SW480 (cell line): ENCODE measurements at places on chromosomes 16 and 17.
A peak's percentile ranks its signal among the peaks of the same experiment; 100 is the strongest.

DNA sequence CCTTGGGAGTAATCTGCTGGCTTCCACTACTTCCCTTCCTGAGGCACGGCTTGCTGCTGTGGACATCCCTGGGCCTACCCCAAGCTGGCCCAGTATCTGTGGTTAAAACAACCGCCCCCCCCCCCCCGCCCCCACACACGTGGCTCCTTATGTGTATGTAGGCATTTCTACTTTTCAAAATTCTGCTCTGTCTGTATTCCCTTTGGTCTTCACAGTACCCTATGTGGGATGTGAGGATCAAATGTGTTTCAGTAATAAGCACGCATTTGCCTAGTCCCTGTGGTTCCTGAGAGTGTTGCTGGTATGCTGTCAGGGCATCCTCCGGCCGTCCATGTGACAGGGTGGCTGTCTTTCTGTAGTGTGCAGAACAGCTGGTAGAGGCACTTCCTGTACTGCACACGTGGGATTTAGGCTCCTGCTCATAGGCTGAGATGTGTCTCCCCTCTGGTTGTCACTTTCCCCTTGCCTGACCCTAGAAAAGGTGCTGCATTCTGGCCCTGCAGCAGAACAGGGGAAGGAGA, 2.2 kb downstream of the NT5M start:
- peak; percentile 37 for DNase-seq

GRCh38 chr16:55711959-55712876, 56.4 kb downstream of the SLC6A2 start:
- DNase-seq: peak; percentile 70

DNA sequence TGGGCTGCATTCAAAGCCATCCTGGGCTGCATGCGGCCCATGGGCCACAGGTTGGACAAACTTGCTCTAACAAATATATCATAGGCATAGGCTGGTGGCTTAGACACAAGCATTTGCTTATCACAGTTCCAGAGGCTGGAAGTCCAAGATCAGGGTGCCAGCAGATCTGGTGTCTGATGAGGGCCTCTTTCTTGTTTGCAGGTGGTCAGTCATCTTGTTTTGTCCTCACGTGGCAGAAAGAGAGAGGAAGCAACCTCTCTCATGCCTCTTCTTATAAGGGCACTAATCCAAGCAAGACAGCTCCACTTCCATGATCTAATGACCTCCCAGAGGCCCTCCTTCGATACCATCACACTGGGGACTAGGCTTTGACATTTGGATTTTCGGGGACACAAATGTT, 238.7 kb upstream of the TNRC6C start:
- no peak for DNase-seq

- peak; percentile 26 for DNase-seq
Observed at GRCh38 chr17:33389504-33390135, 96.5 kb upstream of the ASIC2 start.

- no peak for DNase-seq
Observed at GRCh38 chr16:72475688-72476087, 303.7 kb upstream of the PMFBP1 start.
